ENCODE measurements at places on chromosomes 6 and 20.

- no peak for DNase-seq
Measured at GRCh38 chr6:43935921-43936439, 166.0 kb downstream of the VEGFA start.

DNA sequence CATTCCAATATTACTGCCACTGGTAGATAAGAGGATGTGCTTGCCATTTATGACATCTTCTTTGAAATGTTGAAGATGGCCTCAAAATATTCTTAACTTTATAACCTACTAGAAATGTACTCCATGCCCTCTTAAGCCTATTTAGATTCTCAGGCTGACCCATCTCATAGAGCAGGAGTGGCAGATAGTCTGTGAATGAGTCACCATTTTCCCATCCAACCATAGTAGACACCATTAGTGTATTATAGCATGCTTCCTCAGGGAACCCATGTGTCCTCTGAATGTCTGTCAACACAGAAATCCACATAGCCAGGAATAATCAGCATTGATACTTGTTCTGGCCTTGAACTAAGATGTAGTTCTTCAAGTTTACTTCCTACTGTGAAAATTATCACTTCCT, 150.2 kb downstream of the IMPG1 start:
- DNase-seq: peak; percentile 47

DNA sequence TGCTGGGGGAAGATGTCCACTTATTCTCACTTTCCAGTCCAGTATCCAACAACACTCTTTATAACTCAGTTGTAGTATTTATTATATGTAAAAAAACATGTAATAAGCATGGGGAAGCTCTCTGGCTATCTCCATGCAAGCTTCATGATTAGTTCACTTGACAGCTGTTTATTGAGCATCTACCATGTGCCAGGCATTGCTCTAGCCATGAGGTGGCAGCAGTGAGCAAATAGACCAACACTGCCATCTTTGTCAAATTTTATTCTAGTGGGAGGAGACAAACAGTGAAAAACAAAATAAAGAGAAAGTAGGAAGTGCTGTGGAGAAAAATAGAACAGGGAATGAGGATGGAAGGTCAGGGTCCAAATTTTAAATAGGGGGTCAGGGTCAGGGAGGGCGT, 131.8 kb downstream of the CFAP61 start:
- DNase-seq: no peak

- DNase-seq: no peak
Measured at GRCh38 chr6:129866256-129866655, 5.1 kb upstream of the TMEM244 start.

GRCh38 chr6:133241086-133241900, at the start of gene EYA4:
TSS of gene EYA4 (plus strand) at chr6:133241357. CDS start at chr6:133274781, 33,424 bp downstream.
- DNase-seq: no peak

DNA sequence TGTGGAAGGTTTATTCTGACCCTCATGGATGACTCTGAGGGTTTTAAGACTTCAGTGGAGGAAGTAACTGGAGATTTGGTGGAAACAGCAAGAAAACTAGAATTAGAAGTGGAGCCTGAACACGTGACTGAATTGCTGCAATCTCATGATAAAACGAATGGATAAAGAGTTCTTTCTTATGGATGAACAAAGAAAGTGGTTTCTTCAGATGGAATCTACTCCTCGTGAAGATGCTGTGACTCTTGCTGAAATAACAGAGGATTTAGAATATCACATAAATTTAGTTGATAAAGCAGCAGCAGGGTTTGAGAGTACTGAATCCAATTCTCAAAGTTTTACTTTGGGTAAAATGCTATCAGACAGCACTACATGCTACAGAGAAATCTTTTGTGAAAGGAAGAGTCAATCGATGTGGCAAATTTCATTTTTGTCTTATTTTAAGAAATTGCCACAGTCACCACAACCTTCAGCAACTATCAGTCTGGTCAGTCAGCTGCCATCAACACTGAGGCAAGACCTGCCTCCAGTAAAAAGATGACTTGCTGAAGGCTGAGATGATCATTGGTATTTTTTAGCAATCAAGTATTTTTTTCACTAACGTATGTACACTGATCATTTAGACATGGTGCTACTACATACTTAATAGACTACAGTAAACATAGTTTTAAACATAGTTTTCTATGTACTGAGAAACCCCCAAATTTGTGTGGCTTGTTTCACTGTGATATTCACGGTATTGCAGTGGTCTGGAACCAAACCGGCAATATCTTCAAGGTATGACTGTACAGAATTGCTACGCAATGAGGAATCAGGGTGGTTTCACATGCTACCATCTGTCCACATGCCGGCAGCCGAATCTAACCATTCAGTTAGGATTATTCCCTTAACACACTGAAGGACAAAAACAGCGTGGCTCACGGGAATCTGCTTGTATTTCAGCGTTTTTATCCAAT, 149.0 kb downstream of the MYB start:
- DNase-seq: no peak

DNA sequence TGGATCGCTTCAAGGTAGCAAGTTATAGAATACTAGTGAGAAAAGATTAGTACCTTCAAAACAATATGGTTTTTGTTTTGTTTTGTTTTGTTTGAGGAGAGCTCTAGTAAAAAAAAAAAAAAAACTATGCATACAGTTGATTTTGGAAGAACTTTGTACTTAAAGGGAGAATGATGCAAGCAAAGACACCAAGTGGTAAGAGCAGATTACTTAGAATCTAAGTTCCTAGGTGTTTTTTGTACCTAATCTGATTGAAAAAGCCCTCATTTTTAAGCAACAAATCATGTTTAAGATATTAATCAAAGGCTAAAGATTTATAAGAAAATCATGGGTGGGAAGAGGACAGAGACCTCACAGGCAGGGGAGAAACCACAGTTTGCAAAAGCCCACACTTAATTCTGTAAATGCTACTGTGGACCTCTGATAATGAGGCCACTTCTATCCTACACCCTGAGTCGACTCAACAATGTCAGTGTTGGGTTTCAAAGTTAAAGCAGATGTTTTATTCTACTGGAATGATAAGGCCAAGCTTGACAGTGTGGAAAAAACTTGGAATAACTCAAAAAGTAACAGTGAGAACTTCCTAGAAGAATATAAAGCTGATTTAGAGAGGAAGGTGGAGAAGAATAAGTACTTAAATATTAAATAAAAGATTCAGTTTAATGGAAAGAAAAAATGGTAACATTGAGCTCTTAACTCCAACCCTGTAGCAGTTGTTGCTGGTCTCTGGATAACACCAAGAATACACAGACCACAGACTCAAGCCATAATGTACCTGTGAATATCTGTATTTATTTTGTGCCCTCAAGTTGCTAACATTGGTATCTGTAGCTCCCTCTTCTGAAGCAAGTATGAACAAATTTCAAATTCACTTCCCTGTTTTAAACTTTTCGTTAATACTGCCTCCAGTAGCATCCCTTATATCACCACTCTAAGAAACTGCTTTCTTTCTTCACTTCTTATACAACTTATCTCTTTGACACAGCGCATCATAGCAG, 1047.8 kb downstream of the EPHA7 start:
- no peak for DNase-seq

DNA sequence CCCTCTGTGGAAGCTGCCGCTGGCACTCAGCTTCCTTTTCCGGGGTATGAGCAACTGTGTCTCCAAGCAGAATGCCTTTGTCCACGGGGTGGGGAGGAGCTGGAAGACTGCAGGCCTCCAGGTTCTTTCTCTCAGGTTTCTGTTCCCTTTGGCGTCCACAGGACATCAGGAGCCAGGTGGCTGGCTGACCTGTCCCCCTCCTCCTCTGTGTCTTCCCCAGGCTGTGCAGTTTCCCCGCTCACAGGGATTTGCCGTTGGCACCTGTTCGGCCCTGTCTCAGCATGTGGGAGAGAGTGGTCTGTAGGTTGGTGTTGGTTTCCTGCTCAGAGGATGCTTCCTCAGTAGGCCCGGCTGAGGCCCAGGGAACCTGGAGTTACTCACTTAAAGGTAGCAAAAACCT, 43.5 kb downstream of the CDS2 start:
- no peak for DNase-seq

DNA sequence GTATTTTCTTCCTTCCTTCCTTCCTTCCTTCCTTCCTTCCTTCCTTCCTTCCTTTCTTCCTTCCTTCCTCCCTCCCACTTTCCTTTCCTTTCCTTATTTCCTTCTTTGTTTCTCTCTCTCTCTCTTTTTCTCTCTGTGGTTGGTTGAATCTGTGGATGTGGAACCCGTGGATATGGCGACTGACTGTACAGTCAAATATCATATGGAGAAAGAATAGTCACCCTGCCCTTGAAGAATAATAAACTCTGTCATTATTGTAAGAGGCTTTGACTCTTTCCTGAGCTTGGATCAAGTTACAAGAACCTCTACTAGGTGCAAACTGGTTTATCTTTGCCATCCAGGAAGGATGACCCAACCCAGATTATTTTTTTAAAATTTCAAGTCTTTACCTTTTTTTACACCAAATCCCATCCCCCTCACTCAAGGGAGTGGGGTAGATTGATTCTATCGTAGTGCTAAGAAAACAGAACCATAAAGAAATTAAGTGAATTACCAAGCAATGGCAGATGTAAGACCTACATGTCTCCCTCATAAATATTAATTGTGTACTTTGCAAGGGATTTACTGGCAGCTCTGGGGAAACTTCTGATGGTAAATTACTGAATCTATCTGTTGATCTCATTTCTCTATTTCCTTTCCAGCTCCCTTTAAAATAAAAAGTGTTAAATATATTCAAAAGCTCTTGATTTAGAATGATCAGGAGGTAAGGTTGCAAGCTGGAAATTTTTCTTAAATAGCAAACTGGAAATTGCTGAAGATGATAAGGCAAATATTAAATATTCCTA, 667.5 kb downstream of the UTRN start:
- no peak for DNase-seq

DNA sequence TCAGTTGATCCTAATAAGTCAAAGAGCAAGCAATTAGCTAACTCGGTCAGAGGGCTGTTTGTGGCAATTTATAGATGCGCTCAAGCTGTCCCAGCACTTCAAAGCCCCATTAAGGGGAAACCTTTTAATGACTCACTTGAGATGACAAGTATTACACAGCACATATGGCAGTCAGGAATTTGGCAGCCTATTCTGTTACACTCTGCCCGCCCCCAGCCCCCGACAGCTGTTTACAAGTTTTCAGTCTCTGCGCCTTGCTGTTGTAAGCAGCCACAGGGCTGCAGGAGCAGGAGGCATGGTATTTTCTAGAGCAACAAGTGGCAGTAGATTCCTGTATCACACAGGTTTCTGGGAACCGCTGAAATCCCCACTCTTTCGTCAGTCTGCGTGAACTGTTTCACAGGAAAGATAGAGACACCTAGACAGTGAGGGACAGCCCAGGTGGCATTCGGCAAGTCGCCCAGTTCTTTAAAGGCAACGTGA, 263.0 kb downstream of the FOXC1 start:
- DNase-seq: no peak

- no peak for DNase-seq
Measured at GRCh38 chr20:1819311-1820137, 75.7 kb upstream of the SIRPA start.

GRCh38 chr6:10316373-10316721, 98.5 kb downstream of the TFAP2A start:
- no peak for DNase-seq

- no peak for DNase-seq
Measured at GRCh38 chr20:25282796-25283195, 34.9 kb downstream of the PYGB start.

GRCh38 chr6:147061252-147061651, 143.0 kb upstream of the STXBP5 start:
- no peak for DNase-seq

- DNase-seq: no peak
Measured at GRCh38 chr20:32575805-32576204, 9.3 kb downstream of the NOL4L start.

DNA sequence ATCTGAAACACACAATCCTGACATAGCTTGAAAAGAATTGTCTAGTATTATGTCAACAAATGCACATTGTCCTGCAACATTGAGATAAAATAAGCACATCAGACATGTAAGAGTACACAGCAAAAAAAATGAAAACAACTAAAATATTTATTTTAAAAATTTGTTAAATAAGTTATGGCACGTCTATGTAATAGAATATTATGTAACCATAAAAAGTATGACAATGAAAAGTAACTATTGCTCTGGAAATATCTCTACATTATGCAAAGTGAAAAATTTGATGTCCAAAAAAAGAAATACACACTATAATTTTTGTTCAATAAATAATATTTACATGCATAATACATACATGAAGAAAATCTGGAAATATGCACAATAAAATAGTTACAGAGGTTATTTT, 9.3 kb upstream of the ID4 start:
- DNase-seq: no peak

- DNase-seq: no peak
Measured at GRCh38 chr20:61349447-61350165, 97.5 kb downstream of the CDH4 start.

GRCh38 chr6:24358219-24358821, 461 bp upstream of the DCDC2 start:
- no peak for DNase-seq

DNA sequence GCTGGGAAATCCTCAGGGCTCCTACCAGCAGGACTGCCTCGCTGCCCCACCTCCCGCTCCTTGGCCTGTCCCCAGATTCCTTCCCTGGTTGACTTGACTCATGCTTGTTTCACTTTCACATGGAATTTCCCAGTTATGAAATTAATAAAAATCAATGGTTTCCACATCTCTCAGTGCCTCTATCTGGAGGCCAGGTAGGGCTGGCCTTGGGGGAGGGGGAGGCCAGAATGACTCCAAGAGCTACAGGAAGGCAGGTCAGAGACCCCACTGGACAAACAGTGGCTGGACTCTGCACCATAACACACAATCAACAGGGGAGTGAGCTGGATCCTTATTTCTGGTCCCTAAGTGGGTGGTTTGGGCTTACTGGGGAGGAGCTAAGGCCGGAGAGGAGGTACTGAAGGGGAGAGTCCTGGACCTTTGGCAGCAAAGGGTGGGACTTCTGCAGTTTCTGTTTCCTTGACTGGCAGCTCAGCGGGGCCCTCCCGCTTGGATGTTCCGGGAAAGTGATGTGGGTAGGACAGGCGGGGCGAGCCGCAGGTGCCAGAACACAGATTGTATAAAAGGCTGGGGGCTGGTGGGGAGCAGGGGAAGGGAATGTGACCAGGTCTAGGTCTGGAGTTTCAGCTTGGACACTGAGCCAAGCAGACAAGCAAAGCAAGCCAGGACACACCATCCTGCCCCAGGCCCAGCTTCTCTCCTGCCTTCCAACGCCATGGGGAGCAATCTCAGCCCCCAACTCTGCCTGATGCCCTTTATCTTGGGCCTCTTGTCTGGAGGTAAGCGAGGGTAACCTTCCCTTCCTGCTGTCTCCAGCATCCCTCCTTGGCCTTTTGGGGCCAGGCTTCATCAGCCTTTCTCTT, at the start of gene CFB:
CFB (plus strand) TSS at position 589 of the 863 bp plus-strand sequence; CDS start at position 716, 127 bp downstream.
- peak; percentile 92 for DNase-seq

DNA sequence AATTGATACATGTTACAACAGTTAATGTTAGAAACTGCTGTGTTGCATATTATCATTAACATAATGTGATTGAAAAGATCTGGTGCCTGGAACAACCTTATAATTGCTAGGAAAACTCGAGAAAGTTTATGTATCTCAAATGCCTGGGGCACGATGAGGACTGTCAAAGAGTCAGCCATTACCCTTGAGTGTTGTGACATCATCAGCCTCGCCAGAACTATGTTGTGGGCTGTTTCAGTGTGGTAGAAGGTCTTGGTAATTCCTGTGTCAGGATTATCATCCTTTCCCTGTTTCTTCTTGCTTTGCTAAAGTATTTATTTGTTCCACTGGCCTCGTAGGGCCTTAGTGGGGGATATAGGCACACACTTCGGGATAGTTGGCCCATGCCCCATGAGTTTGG, 185.1 kb downstream of the DTNBP1 start:
- no peak for DNase-seq

GRCh38 chr6:14232889-14233288, 115.3 kb downstream of the CD83 start:
- no peak for DNase-seq
